Posterior vena cava (tissue), 2 donors: ENCODE measurements at places on chromosomes 2 and 18.
A peak's percentile ranks its signal among the peaks of the same experiment; 100 is the strongest.

DNA sequence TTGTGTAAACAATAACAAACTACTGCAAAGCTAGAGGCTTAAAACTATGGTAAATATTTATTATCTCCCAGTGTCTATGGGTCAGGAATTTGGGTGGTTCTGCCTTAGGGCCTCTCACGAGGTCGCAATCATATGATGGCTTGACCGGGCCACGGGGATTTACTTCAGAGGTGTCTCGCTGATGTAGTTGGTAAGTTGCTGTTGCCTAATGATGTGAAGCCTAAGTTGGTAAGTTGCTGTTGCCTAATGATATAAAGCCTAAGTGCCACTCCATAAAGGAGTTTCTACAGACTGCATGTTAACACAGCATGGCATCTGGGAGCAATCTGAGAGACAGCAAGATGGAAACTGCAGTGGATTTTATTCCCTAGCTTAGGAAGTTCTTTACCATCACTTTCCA, 35.8 kb downstream of the FMNL2 start:
- DNase-seq: no peak

GRCh38 chr2:42874949-42875801, 82.8 kb upstream of the HAAO start:
- DNase-seq: peak; percentile 88

- DNase-seq: no peak
Observed at GRCh38 chr2:69933839-69934613, 19.1 kb downstream of the MXD1 start.

- no peak for DNase-seq
Observed at GRCh38 chr2:205438241-205438640, 244.1 kb upstream of the NRP2 start.

DNA sequence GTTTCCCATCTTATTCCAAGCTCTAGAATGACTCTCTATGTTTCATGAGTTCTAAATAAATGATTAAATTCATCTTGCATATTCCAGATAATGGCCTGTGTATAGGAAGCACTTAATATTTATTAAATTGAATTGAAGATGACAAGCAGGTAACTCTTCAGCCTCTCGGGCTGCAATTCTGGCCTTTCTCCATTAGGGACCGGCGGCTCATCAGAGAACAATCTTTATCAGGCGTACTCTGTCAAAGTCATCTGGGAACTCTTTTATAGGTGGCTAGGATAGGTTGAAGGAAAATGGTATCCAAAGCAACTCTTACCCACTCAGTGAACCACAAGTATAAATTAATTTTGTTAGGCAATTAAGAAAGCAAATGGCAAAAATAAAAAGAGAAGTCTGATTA, 308.5 kb downstream of the NOL4 start:
- no peak for DNase-seq

DNA sequence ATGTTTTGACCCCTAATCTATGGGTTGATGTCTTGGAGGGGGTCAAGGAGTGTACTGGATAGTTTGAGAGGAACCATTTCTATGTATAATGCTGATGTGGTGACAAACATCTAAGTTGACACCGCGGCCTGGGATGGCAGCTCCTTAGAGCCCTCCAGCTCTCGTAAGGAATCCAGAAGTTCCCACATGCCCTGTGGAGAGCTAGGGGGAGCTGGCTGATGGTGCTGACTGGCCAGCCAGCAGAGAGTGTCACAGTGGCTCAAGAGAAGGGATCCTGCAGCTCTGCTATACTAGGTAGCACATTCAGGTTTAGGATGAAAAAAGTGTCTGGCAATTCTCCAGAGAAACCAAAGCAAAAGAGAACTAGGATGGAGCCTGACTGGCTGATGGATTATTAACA, 842.2 kb upstream of the VRK2 start:
- peak; percentile 58 for DNase-seq

DNA sequence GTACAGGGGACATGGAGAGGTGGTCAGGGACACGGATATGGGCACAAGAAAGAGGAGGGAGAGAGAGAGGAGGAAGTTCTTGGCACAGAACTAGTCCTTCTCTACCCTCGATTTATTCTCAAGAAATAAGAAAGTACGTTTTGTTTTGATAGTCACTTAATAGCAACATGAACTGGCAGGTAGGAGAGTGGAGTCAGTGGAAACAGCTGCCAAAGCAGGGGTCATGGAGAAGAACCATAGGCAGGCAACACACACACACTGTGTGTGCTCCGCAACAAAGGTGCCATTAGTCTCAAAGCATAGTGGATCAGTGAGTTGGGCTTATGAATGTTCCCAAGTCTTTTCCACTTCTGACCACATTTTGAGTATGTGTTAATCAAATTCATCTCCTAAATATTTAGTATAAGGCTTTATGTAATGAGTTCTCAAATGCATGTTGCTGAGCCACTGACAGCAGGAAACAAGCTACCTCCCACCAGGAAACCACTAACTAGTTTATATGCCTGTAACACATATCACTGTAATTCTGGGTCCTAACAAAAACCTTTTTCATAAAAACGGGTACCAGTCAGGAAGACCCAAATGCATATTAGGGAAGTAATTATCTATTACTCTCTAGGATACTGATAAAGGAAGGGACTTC, 41.1 kb downstream of the IWS1 start:
- no peak for DNase-seq
